ENCODE measurements at places on chromosomes 7 and 10. TPM values are rescaled to one million over a fixed set of nuclear protein-coding genes. Genes with fewer than 3 reads are reported as not detected.

Gene STEAP4
- 2.6 TPM for total RNA-seq

Gene ARMC3
- not detected for total RNA-seq

Gene PNLIP
- not detected for total RNA-seq

GRCh38 chr7:134962270-134962780 lies 24.0 kb upstream of the AGBL3 start:
- no peak for DNase-seq

DNA sequence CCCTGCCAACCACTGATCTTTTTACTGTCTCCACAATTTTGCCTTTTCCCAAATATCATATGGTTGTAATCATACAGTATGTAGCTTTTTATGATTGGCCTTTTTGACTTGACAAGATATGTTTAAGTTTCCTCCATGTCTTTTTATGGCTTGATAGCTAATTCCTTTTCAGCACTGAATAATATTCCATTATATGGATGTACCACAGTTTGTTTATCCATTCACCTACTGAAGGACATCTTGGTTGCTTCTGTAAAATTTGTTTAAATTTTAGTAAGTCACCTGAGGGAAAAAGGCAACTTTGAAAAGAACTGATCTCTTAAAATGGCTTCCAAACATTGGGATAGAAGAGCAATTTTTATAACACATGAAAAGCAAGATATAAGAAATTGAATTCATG lies 43.5 kb downstream of the ATRNL1 start:
- no peak for DNase-seq

- no peak for DNase-seq
Observed at GRCh38 chr7:2659556-2660358, 28.0 kb downstream of the TTYH3 start.

DNA sequence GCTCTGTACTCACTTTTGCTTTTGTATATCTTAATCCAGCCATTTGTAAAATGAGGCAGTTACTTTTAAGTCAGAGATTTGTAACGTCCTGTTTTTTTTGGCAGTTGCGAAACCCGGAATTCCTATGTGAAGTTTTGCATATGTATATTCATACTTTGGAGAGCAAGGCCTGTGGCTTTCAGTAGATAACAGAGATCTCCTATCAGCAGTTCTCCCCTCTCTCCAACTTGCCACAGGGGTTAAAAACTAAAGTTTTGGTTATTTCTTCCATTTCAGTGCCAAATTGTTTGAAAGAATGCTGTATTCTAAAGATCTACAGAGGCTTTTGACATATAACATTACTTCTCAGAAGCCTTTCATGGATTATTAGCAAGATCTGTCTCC lies 102.4 kb downstream of the EXOC4 start:
- DNase-seq, result no peak

All from HT-29 (cell line).